Endothelial cell of umbilical vein (primary cell): ENCODE measurements at places on chromosomes 3 and 15. TPM values are rescaled to one million over a fixed set of nuclear protein-coding genes. Genes with fewer than 3 reads are reported as not detected.

The RPP25 gene
- 13.7 and 13.8 TPM in 2 replicates for total RNA-seq

The EPHB3 gene
- not detected in 2 replicates for total RNA-seq

The HRG gene
- total RNA-seq: not detected in 2 replicates

DNA sequence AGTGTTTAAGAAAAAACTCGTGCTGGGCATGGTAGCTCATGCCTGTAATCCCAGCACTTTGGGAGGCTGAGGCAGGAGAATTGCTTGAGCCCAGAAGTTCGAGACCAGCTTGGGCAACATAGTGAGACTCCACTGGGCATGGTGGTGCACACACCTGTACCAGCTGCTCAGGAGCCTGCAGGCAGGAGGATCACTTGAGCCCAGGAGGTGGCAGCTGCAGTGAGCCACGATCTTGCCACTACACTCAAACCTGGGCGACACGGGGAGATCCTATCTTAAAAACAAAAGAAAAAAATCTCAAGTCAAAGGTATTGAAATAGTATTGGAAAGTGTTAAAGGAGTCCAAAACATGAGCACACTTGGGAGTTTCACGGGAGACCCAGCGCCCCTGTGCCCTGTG is 14.0 kb downstream of the KLF13 start:
- H3K27me3 ChIP-seq: no peaks in the 10 kb centered on the region
- H3K4me1 ChIP-seq: peaks cover 21% of the 10 kb centered on the region

- H3K27ac ChIP-seq: no peak overlapping the region
- no peaks in the 10 kb centered on the region for H3K4me1 ChIP-seq
- no peaks in the 10 kb centered on the region for H3K36me3 ChIP-seq
- H3K27me3 ChIP-seq: peaks cover 2% of the 10 kb centered on the region
- no peak for DNase-seq
These were observed 43.3 kb downstream of the POMGNT2 start for GRCh38 chr3:43062564-43063040.

DNA sequence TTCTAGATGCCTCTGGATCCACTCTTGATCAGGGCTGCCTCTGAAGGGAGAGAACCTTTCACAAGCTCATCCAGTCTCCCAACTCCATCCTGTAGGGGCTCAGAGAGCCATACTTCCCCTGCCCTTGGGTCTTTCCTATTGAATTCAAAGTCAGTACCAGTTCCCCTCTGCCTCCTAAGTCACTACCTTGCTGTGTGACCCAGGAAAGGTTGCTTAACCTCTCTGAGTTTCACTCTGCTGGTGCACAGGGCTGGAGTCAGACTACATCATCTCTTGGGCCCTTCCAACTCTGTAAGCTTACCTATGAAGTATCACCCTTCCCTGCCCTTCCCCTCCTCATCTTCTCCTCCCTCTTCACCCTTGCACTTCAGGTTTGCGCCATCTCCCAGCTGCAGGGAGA is 117.9 kb downstream of the MEGF11 start:
- no peaks in the 10 kb centered on the region for H3K4me1 ChIP-seq
- H3K27me3 ChIP-seq: peaks cover 2% of the 10 kb centered on the region
- no peaks in the 10 kb centered on the region for H3K36me3 ChIP-seq
- H3K4me3 ChIP-seq: no peak overlapping the region
- H3K27ac ChIP-seq: no peak overlapping the region

The ERC2 gene
- total RNA-seq: 15.5 and 17.8 TPM in 2 replicates

- no peaks in the 10 kb centered on the region for H3K36me3 ChIP-seq
- H3K4me1 ChIP-seq: no peaks in the 10 kb centered on the region
- no peak overlapping the region for H3K27ac ChIP-seq
- H3K27me3 ChIP-seq: no peaks in the 10 kb centered on the region
- DNase-seq: no peak
These were observed 15.7 kb upstream of the RBP2 start for GRCh38 chr3:139491966-139492365.

DNA sequence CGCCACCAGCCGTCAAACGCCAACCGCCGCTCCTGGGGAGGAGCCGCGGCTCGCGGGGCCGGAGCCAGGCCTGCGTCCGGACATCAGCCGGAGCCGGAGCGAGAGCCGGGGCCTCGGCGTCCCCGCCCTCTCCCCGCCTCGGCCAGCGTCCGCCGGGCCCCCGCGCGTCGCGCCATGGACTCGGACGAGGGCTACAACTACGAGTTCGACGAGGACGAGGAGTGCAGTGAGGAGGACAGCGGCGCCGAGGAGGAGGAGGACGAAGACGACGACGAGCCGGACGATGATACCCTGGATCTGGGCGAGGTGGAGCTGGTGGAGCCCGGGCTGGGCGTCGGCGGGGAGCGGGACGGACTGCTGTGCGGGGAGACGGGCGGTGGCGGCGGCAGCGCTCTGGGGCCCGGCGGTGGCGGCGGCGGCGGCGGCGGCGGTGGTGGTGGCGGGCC is 359 bp downstream of the ARIH1 start:
- peaks cover 3% of the 10 kb centered on the region for H3K36me3 ChIP-seq
- H3K27ac ChIP-seq: peak overlapping the region; percentile 97
- peak overlapping the region; percentile 99 for H3K4me3 ChIP-seq
- peak; percentile 47 for DNase-seq

GRCh38 chr3:37902674-37903073 is 41.0 kb downstream of the CTDSPL start:
- H3K36me3 ChIP-seq: no peaks in the 10 kb centered on the region
- no peak for DNase-seq
- H3K27me3 ChIP-seq: no peaks in the 10 kb centered on the region
- no peak overlapping the region for H3K4me3 ChIP-seq

GRCh38 chr3:56536735-56537134 is 20.2 kb upstream of the CCDC66 start:
- H3K27me3 ChIP-seq: peaks cover 14% of the 10 kb centered on the region
- no peaks in the 10 kb centered on the region for H3K4me1 ChIP-seq
- H3K4me3 ChIP-seq: no peak overlapping the region
- no peak for DNase-seq

The KCNAB1 gene
- 11.7 TPM in 1 of 2 replicates, not detected in the other for total RNA-seq

The CGGBP1 gene
- 69.4 and 69.7 TPM in 2 replicates for total RNA-seq

DNA sequence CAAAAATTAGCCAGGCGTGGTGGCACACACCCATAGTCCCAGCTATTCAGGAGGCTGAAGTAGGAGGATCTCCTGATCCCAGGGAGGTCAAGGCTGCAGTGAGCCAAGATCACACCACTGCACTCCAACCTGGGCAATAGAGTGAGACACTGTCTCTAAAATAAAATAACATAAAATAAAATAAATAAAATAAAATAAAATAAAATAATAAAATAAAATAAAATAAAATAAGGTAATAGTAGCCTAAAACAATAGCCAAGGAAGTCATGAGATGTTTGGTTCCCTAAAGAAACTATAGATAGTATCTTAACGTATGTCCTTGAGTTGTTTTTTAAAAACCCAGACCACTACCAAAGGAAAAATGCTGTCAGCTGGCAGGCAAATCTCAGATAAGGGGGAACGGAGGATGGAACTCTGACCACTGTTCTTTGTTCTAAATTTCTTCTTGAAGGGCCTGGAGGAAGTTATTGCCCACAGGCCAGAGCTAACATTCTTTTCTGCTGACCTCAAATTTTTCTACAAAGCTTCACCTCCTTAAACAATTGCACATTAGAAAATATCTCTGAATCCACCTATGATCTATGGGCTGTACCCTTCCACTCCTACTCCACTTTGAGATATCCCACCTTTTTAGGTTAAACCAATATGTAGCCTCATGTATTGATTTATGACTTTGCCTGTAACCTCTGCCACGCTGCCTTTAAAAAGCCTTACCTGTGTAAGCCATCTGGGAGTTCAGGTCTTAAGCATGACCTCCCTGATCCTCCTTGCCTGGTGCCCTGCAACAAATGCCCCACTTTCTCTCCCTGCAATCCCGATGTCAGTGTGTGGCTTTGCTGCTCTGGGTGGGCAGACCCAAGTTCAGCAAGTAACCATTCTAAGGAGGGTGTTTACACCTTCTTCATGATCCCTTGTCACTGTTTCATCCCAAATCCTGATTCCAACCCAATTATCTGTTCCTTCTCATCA is 126.2 kb upstream of the BHLHE40 start:
- H3K27me3 ChIP-seq: no peaks in the 10 kb centered on the region
- DNase-seq: peak; percentile 94
- H3K27ac ChIP-seq: peak overlapping the region; percentile 86
- H3K4me3 ChIP-seq: no peak overlapping the region

DNA sequence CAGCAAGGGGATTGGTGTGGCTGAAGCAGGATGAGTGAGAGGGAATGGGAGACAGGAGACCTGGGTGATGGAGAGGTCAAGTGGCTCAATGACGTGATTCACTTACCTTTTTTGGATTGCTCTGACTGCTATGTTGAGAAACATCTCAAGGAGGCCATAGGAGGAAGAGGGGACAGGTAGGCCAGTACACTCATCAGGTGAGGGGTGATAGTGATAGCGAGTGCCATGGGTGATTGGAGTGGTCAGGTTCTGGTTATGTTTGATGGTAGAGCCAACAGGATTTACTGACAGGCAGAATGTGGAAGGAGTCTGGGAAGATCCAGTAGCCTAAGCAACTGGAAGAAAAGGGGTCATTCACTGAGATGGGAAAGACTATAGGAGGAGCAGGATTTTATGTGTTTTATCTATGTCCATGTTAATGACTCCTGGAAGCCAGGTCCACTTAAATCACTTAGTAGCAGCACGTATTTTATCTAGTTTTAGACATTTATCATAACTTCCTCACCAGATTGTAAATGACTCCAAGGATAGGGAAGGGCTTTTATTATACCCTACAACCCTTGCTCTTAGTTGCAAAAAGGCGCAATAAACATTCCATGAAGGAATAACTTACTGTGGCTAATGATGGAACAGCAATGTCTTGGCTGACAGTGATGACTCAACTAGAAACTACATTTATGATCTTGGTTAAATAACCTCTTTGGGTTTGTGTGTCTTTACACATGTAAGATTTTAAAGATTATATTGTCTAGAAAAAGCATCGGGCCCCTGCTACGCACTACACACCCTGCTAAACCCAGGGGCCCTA is 119.8 kb upstream of the RNF7 start:
- no peaks in the 10 kb centered on the region for H3K4me1 ChIP-seq
- H3K27me3 ChIP-seq: no peaks in the 10 kb centered on the region
- H3K4me3 ChIP-seq: no peak overlapping the region
- no peak overlapping the region for H3K27ac ChIP-seq
- DNase-seq: no peak
- H3K36me3 ChIP-seq: no peaks in the 10 kb centered on the region

DNA sequence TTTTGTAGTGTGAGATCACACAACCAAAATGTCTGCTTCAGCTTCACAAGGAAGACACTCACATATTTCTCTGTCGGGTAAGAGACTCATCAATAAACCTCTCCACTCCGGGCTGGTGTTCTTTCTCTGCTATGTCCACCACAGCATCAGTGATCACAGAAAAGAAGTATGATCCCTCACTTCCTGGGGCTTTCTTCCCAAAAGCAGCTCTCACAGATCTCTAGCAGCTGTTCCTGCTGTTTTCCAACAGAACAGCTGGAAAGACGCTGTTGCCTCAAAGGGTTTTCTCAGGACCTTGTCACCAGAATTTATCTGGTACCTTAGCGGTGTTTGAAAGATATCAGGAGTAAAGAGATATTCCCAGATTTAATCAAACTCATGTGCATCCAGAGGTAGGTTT is 46.4 kb downstream of the GATM start:
- DNase-seq: no peak
- H3K36me3 ChIP-seq: no peaks in the 10 kb centered on the region
- no peaks in the 10 kb centered on the region for H3K4me1 ChIP-seq
- no peaks in the 10 kb centered on the region for H3K27me3 ChIP-seq

DNA sequence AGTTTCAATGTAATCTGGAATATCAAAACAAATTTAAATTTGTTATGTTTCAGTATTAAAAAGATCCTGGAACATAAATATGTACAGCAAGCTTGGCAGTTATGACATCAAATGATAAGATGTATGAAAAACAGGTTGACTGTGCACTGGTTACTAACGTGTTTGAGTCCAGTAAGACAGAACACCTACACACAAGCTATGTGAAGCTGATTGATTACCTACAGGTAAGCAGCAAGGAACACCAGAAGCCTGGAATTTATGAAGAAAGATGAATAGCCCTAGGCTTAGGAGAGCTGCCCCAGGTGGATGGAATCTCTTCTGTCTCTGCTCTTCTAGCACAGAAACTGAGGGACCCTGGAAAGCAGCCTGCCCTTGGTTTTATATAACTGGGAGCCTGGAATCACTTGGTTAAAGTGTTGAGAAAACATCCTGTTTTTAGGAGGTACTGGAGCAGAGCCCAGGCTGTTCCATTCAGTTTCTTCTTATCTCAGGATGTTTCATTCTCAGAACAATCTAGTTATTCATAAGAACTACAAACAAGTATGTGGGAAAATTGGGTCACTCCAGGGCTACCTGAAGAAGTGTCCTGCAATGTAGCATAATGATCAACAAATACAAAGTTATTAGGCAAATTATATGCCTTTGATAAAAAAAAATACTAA is 36.3 kb downstream of the SLITRK3 start:
- no peaks in the 10 kb centered on the region for H3K36me3 ChIP-seq
- H3K4me3 ChIP-seq: no peak overlapping the region
- no peak for DNase-seq
- no peak overlapping the region for H3K27ac ChIP-seq
- no peaks in the 10 kb centered on the region for H3K27me3 ChIP-seq
- H3K4me1 ChIP-seq: no peaks in the 10 kb centered on the region

DNA sequence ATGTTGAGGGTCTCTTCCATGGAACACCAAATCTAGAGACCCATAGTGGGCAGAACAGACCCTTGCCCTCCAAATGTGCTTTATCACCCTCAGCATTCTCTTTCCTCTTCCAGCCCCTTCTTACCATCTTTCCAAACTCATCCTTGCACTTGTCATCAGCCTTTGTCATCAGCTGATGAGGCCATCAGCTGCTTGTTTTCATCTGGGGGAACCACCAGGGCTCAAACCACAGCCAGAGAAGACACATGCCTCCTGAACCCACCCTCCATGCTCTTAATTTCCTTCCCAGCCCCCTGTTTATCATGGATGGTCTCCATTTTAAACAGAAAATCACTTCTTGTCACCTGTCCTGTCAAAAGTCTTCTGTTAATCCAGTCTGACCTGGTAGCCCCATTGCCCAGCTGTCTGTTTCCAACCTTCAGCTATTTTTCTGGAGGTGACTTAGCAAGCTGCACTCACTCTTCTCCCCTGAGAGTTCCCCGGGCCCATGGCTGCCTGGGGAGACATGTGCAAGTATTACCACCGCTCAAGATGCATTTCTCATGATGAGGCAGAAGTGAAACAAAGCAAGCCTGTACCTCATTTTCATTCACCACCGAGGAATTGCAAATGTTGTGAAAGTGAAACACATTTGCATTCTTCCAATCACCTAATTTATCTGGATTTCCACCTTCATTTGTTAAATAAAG is 14.7 kb upstream of the SYNM start:
- H3K27ac ChIP-seq: no peak overlapping the region
- H3K27me3 ChIP-seq: no peaks in the 10 kb centered on the region
- no peak for DNase-seq
- no peak overlapping the region for H3K4me3 ChIP-seq
- H3K4me1 ChIP-seq: no peaks in the 10 kb centered on the region

DNA sequence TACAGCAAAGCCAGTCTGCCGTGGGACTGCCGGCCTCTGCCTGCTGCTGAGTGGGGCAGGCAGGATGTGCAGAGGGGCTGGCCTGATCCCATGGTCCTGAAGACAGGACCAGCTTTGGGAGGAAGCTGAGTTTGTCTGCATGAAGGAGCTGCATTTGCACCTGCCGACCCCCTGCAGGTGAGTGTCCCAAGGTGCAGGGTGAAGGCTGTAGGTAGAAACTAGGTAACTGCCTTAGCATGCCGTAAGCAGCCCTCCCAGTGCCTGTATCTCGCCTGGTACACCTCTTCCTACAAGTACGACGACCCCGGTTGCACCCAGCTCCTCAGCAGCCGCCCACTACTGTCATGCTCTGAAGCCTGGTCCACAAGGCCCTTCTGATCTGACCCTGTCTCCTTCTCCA is 34.9 kb downstream of the AMOTL2 start:
- H3K27ac ChIP-seq: no peak overlapping the region
- no peaks in the 10 kb centered on the region for H3K36me3 ChIP-seq
- no peak for DNase-seq
- H3K4me3 ChIP-seq: no peak overlapping the region
- H3K4me1 ChIP-seq: peaks cover 6% of the 10 kb centered on the region
- H3K27me3 ChIP-seq: no peaks in the 10 kb centered on the region
